ENCODE measurements at places on chromosomes 12 and 14. TPM values are rescaled to one million over a fixed set of nuclear protein-coding genes. Genes with fewer than 3 reads are reported as not detected.

Gene FITM1
- total RNA-seq = not detected

Gene ABCC9
- total RNA-seq = under 0.01 TPM

Gene TTC7B
- 16.4 TPM for total RNA-seq

Gene UNC79
- 0.06 TPM for total RNA-seq

Gene BCDIN3D
- total RNA-seq = 2.5 TPM

Gene PMCH
- not detected for total RNA-seq

Gene SMCO2
- 0.32 TPM for total RNA-seq

Gene LRFN5
- total RNA-seq = under 0.01 TPM

Gene RASSF9
- 1.5 TPM for total RNA-seq

Gene CCDC175
- total RNA-seq = not detected

Gene B4GALNT3
- total RNA-seq = under 0.01 TPM

Gene NRIP2
- not detected for total RNA-seq

Gene GDF11
- 0.65 TPM for total RNA-seq

Gene KRT78
- total RNA-seq = not detected

Gene RNFT2
- 2.9 TPM for total RNA-seq

Measured in bladder microvascular endothelial cell (primary cell).